MV-4-11 (cell line): ENCODE measurements at places on chromosomes 12 and 14.
A peak's percentile ranks its signal among the peaks of the same experiment; 100 is the strongest.

DNA sequence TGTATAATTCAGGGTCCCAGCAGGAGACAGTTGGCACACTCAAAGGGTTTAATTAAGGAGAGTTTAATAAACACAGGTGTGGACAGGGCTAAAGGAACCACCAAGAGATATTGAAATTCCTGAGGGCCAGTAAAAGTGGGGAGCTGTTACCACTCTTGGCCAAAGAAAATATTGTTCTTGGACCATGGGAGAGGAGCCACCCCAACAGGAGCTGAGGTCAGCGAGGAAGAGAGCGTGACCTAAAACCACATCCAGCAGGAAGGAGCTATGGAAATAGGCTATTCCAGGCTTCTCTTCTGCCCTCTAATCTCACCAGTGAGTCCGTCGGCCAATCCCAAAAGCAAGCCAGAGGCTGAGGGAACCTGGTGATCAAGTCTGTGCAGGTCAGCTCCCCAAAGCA is 390.8 kb downstream of the MED13L start:
- no peak for DNase-seq

- no peak for DNase-seq
Measured at GRCh38 chr14:100568998-100569733, 18.1 kb downstream of the BEGAIN start.

DNA sequence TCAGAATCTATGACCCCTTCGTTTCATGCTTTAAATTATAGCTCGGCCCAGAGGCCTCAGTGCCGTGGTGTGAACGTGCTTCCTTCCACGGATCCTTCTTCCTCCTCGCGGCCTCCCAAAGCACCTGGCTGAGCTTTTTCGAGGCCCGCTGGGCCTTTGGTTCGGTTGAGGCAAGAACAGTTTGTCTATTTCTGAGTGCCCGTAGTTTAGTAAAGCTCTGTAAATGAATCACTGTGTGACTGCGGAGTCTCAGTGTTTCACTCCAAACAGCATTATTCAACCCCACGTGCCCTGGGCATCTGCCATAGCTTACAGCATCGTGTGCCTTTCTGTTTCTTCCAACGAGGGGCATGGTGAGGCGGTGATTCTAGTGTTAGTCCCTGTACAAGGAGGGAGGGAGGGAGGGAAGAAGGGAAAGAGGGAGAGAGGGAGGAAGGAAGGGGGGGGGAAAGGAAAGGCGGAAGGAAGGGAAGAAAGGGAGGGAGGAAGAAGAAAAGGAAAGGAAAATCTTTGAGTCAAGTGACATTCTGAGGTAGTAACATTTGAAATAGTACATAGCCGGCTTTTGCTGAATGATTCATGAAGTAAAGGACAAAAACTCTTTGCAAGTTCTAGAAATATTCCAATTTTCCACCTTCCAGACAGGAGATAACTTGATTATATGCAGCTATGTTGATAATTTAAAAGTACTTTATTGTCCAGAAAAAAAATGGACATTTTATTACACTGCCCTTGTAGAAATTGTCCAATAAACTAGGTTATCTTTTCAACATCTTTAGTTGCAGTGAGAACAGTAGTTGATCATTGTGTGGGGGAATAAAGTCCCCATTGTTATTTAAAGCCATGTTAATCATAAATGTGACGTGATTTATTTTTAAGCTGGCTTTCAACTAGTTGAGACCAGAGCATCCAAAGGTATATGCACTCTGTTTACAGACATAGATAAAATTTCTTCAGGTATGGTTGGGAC is 1.2 kb upstream of the TRIM9 start:
- no peak for DNase-seq

DNA sequence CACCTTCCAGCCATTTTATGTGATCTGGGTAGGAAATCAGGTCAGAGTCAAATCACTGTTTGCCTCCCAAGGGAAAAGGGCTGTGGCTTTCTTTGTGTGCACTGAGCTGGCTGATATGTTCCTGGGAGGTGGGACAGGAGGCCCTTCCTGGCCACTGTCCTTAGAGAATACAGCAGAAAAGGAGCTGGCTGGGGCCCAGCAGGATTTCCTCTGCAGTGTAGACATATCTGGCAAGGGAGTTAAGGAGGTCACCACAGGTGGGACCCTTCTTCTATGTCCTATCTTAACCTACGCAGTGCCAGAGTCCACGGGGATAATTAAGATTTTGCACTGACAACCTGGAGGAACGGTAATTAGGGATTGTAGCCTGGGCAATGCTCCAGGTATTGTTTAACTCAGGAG is 145.3 kb downstream of the NTF3 start:
- DNase-seq = no peak

DNA sequence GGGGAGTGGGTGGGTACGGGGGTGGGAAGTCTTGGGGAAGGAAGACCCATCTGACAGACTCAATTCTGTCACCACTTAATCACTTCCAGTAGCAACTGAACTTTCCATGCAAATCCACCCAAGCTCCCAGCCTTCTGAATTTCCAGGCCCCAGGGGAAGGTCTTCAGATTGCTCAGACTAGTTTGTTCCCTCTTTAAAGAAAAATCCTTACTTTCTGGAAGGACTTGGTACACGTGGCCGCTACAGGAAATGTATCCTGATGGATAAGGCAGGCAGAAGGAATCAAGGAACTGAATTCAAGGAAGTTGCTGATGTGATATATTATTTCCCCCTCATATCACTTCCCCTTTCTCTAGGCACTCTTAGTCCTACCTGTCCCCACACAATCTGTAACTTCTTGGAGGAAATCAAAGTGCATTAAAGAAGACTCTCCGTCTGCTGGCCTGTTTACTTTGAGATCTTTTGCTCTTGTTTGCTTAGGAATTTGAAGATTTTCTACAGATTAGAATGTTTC is 6.4 kb downstream of the NFKBIA start:
- DNase-seq = no peak

- DNase-seq = no peak
Measured at GRCh38 chr14:68669603-68670358, 123.1 kb downstream of the ZFP36L1 start.

DNA sequence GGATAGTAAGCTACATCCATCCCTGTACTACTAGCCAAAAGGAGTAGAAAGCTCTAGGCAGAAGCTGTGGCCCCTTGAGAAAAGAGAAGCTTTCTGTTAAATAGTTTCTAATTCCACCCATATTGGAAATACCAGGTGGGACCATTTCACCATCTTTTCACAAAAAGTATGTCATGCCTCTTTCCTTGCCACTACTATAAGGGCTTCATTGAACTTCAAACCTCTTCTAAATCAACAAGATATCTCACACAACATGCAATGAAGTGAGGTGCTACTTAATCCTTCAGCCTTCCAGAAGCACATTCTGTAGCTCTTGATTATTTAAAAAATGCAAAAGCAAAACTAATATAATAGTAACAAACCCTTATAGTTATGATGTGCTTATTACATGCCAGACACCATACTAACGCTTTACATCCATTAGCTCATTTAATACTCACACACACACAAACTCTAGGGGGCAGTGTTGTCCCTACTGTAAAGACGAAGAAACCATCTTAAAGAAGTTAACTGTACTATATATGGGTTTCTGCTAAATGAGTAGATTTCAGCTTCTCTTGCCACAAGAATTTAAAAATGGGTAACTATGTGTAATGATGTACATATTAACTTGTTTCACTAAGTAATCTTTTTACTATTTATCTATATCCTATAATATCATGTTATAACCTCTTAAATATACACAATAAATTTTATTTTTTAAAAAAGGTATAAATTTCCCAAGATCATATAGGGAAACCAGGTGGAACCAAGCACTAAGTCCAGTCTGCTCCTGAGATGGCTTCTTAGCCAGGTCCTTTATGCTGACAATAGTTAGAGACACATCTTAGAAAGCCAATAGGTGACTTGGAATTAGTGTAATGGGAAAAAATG is 124.4 kb downstream of the RPS29 start:
- peak; percentile 68 for DNase-seq

- DNase-seq = peak; percentile 15
Measured at GRCh38 chr12:19695244-19696098, 256.2 kb downstream of the AEBP2 start.

DNA sequence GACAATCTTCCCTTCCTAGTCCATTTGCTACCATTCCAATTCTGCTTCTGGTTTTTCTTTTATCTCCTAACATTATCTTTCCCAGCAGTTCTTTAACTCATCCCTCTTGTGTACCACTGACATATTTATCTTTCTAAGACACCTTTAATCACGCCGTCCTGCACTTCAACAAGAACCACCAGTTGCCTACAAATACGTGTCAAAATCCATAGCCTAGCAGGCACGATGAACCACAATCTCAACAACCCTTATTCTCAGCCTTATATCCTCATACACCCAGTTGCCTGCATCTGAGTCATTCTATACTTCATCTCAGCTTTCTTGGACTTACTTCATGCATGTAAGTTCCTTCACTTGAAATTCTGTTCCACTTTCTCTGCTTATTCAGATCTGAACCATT is 16.4 kb upstream of the ST8SIA1 start:
- peak; percentile 46 for DNase-seq

GRCh38 chr12:4215229-4216186 is 58.1 kb upstream of the CCND2 start:
- peak; percentile 97 for DNase-seq

- DNase-seq = no peak
Measured at GRCh38 chr12:89350260-89350629, 2.1 kb downstream of the DUSP6 start.

GRCh38 chr14:100880271-100881101 is 23.0 kb downstream of the RTL1 start:
- DNase-seq = no peak

DNA sequence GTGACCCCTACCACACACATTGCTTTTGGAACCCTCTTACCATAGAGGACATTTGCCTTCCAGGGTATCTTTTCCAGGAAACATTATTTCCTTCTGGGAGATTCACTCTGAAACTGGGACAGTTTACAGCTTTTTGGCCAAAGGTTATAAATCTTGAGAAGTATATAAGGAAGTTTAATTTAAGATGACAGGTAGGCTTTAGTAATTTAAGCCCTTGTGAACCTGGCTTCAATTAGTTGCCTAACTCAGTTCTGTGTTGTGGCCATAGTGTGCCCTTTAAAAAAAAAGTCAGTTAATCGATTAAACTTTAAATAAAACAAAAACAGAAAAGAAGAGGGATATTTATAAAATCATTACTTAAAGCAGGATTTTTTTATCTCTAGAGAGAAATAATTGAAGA is 142.9 kb downstream of the NAV3 start:
- peak; percentile 66 for DNase-seq
